ENCODE measurements at places on chromosomes 7 and 10. TPM values are rescaled to one million over a fixed set of nuclear protein-coding genes. Genes with fewer than 3 reads are reported as not detected.

Gene GATA3
- total RNA-seq: 8.3 TPM

GRCh38 chr7:73995330-73995729, 32.6 kb upstream of the ELN start:
- no peak for DNase-seq

DNA sequence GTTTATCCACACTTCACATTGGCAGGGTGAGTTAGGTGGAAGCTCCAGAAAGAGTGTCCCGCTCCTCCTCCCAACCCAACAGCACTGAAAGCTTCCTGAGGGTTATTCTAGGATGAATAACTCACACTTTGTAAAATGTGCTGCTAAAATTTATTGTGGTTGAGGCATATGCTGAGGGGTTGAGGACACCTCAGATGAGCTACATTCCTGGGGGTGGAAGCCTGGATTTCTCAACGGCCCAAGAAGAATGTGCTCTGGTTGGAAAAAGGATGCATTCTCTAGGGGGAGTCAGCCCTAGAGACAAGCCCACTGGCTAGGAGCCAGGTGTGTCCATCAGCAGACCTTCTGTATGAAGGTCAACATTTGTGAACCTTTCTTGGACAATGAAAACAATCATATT, 91.5 kb upstream of the PDE1C start:
- DNase-seq: peak; percentile 42

GRCh38 chr10:21655687-21656086, 121.7 kb downstream of the MLLT10 start:
- no peak for DNase-seq

- DNase-seq: peak; percentile 84
These were observed 31.5 kb downstream of the MTURN start for GRCh38 chr7:30166155-30166840.

- no peak for DNase-seq
These were observed 85.3 kb downstream of the HECTD2 start for GRCh38 chr10:91495402-91495801.

Gene NME8
- total RNA-seq: not detected

DNA sequence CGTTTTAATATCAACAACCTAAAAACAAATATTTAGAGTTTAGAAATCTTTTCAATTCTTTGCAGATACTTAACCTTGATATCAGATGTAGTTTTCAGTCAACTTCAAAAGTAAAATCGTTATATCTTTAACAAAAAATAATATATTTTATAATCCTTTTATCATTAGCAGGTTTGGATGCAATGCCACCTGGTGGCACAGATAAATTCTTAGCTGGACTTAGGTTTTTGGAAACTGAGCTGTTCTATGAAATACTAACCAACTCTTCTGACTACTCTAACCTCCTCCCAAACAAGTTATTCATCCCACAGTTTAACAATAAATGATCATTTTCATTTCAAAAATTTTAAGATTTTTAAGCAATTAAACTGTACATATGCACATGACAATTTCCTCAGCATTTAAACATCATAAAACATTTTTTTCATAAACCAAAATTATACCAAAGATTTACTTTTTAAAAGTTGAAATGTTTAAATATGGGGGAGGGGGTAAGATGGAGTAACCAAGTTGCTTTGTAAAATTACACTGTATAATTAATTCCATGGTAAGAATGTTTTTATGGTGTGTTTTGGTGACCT, 56.9 kb downstream of the HIBADH start:
- DNase-seq: no peak

DNA sequence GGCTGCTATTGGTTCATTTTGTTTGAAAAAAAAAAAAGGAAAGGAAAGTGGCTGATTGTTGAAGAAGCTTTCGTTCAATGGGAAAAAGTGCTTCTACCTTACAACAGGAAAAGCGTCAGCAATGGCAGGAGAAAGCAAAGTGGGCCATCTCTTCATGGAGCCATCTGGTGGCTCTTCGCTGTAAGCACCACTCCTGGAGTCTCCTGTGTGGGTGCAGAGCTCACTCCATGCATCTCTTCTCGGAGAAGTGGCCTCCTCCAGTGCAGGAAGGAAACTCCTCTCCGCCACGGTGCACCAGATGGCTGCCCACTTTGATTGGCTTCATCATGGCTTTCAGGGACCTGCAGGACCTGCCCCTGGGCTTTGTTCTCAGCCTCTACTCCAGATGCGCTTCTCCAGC, 250.9 kb downstream of the PTEN start:
- no peak for DNase-seq

DNA sequence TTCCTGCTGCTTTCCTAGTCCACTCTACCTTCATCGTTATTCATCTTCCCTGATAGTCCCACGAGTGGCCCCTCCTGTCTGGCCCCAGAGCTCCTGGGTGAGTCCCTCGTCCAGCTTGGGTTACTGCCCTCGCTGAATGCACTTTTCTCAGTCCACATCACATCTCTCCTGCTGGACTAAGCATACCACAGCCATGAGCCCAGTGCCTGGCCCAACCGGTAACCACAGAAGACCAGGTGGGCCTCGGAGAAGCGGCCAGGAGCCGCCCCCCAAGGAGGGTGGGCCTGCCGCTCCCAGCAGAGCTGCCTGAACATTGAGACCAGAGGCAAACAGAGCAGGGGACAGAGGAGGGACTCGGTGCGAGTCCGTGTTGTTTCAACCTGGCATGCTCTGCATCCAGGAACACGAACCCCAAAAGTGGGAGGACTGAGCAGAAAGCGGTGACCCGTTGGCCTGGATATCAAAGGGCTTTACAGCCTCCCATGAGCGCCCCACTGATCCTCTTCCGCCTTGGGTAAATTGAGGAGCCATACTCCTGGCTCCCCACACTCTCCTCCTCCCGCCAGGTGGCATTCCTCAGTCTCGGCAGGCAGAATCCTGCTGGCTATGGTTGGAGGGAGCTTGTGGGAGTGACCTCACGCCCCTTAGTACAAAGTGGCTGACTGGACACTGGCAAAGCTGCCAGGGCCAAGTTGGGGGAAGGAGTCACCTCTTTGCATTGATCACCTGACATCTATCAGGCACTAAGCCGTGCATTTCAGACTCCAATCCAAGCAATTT, 13.3 kb downstream of the TMEM72 start:
- DNase-seq: no peak

Gene RTKN2
- 1.8 TPM for total RNA-seq

DNA sequence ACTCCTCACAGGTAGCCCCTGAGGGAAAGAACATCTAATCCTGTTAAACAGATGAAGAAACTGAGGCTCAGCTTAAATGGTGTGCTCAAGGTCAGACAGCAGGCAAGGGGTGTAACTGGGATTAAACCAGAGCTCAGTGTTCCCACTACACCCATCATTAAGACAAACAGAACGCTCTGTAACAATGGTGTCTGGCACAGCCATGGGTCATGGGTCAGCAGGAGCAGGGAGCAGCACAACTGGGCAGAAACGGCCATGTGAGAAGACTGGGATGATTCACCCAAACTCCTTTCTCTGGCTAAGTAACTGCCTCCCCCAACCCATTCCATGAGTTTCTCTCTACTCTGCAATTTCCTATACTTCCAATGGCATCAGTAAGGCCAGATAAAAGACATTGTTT, 85.5 kb upstream of the PDE1C start:
- DNase-seq: no peak

DNA sequence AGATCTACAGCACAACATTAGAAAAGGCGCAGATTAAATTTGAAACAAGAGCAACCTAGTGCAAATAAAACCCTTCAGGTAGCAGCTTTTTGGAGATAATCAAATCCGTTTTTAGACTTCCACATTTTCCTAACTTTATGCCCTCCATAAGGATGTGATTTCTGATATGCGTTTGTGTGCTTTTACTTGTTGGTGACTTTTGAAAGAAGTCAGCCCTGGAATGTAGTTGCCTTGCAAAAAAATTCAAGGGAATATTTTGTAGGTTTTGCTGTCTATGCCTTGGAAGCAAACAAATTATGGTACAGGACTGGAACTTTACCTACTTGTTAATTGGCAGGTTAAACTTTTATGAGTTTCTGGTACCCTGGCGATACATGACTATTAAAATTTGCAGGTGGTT, 86.7 kb upstream of the HDAC9 start:
- DNase-seq: no peak

GRCh38 chr10:101123085-101123814, 7.8 kb upstream of the TLX1 start:
- no peak for DNase-seq

- DNase-seq: no peak
These were observed 54.2 kb downstream of the DLG5 start for GRCh38 chr10:77872151-77872946.

GRCh38 chr7:4794591-4795350, 19.3 kb downstream of the AP5Z1 start:
- DNase-seq: peak; percentile 26

GRCh38 chr7:4260867-4261600, 421.1 kb upstream of the FOXK1 start:
- no peak for DNase-seq

DNA sequence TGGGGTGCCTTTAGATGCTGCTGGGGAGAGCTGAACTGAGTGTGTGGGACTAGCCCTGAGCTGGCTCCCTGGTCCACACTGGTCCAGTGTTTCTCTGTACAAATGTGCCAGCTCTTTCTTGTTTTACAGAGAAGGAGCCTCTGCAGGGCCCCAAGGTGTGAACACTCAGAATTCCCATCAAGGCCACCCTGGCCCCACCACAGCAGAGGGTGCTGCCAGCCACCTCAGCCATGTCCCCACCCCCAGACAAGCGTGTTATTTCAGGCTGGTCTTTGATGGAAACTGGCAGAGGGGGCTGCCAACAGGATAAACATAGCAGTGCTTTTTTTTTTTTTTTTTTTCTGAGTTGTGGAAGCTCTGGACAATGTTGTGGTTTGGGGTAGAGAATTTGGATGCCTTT, 68.5 kb upstream of the LRRC18 start:
- no peak for DNase-seq

DNA sequence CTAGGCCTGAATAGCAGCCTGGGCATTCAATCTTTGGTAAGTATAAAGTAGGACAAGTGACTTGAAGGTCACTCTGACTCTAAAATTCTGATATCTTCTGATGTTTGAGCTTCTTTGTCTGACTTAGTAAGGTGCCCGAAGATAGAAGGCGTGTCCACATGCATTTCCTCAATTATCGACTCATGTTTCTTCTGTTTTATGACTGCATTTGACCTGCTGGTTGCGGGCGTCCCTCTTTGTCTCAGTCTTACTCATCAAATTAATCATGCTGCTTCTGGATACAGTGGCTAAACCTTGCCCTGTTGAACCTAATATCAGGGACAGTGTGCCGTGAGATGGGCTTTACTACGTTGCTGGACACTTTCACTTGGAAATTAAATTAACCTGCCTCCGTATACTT, 534.1 kb downstream of the SDK1 start:
- DNase-seq: peak; percentile 35

- no peak for DNase-seq
These were observed 175.2 kb upstream of the GRB10 start for GRCh38 chr7:50957855-50958254.

Gene GPER1
- 0.07 TPM for total RNA-seq

Gene HKDC1
- 0.48 TPM for total RNA-seq

Gene ODAD2
- 0.41 TPM for total RNA-seq

DNA sequence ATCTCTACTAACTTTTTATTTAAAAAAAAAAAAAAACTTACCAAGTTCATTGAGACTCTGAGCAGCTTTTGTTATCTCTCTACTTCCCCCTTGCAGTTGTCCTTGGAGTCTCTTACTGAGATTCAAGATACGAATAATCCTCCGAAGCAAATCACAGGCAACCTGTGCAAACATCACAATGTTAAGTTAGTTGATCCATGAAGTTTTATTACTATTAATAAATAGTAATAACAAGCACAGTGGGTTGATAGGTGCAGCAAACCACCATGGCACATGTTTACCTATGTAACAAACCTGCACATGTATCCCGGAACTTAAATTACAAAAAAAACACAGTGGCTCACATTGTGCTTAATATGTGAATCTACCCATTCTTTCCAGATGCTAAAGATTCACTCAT, 36.5 kb downstream of the COG5 start:
- DNase-seq: no peak

- no peak for DNase-seq
These were observed 1.1 kb upstream of the TFAM start for GRCh38 chr10:58384095-58384494.

Gene STOX1
- total RNA-seq: 0.17 TPM

DNA sequence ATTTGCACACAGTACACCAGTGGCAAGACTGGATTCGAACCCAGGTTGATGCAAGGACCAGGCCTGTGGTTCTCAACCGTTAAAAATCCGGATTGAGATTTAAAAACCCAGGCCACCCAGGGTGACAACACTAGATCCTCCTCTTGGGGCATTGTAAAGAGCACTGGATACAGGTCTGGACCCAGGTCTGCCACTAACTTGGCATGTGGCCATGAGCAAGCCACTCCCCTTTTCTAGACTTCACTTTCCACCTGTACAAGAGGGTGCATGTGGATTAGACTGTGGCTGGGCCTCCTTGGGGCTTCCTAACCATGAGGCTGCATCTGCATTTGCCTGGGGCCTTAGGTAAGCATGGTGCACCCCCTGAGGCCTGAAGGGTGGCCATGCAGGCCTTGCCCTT, 21.7 kb upstream of the SLC29A3 start:
- DNase-seq: no peak

- no peak for DNase-seq
These were observed 202.2 kb upstream of the KIAA1217 start for GRCh38 chr10:24006741-24007140.

DNA sequence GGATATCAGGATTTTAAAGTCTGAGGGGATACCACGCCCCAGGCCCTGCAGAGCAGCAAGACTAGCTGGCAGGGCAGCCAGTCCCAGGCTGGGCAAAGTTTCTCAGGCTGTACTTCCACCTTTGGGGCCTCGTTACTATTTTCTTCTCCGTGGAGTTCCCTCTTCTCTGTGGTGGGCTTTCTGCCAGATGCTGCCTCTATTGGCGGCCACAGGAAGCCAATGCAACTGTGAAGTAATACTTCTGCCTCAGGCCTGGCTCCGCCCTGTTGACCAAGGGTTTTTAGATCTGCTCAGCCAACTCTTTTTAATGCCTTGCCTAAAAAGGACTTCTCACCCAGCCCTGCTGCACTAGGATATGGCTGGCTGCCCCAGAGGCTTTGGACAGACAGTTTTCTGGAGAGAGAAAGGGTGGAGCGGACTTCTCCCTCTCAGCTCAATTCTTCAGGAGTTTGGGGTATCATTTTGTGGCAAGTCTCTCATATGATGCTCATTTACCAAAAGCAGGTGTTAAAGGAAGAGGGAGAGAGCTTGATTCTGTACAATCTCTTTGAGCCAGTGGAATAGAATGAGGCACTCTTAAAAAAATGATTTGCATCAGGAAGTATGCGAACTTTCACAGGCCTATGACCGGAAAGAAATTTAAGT, 67.4 kb downstream of the HHEX start:
- DNase-seq: no peak

DNA sequence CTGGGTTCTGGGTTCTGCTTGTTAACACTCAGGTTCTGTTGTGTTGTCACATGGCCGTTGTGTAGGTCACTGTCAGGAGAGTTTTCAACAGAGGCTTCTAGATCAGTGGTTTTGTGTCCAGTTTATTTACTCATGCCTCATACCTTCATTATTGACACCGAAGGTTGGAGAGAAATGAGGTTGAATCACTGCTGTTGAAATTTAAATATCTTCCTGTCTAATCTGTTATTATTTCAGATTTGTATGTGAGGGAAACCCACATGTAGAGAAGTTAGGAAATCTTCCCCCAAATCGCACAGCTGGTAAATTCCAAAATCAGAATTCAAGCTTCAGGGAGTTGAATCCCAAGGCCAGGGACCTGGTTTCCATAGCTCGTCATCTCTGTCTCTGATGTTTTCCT, 28.3 kb upstream of the KLF6 start:
- DNase-seq: no peak

- no peak for DNase-seq
These were observed 113.6 kb downstream of the TBXAS1 start for GRCh38 chr7:139942636-139943035.
